ENCODE measurements at places on chromosomes 6 and 20. TPM values are rescaled to one million over a fixed set of nuclear protein-coding genes. Genes with fewer than 3 reads are reported as not detected.

Gene MCM3
- total RNA-seq, result 135 TPM

Gene LHFPL5
- total RNA-seq, result not detected

Gene PLCG1
- 65.7 TPM for total RNA-seq

Gene OR2J3
- not detected for total RNA-seq

Gene PTP4A1
- 32.3 TPM for total RNA-seq

Gene TRIM31
- not detected for total RNA-seq

Gene EFCAB8
- total RNA-seq, result not detected

Gene POPDC3
- not detected for total RNA-seq

Gene SNAI1
- 8.4 TPM for total RNA-seq

Gene RRAGD
- total RNA-seq, result 2.1 TPM

Gene PROKR2
- total RNA-seq, result not detected

Gene PTCRA
- not detected for total RNA-seq

Gene TRIM40
- not detected for total RNA-seq

Gene CBFA2T2
- 7.5 TPM for total RNA-seq

Gene SLC17A3
- not detected for total RNA-seq
